ENCODE measurements at places on chromosomes 1 and 21.

GRCh38 chr21:36626791-36627190 is 72.1 kb upstream of the SIM2 start:
- no peak for DNase-seq

DNA sequence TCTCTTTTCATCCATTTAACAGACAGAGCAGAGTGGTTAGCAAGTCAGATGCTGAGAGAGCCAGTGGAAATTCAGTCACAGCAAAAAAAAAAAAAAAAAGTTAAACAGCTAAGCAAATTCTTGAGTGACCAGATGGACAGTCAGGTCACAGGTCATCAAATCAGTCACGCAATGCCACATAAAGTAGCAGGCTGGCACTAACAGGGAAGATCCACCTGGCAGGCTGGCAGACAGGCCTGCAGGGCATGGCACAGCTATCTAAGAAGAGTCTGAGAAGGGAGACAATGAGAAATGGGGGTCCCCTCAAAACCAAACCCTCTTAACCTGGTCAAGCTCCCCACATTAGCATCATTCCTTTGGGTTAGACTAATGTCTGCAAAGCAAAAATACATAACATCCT is 371.9 kb downstream of the TTLL7 start:
- no peak for DNase-seq

DNA sequence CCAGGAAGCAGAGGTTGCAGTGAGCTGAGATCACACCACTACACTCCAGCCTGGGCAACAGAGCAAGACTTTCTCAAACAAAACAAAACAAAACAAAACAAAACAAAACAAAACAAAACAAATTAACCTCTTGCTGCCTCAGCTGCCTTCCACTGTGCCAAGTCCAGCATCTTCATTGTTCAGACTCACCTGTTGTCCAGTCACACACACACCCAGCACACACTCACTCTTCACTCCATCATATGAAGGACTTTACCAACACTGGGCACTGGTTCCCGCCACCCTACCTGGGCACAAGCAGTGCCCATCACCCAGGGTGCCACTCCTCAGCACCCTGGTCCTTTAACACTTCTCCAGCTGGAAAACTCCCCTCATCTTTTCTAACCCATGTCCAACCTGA is 14.6 kb downstream of the PYCR2 start:
- DNase-seq = no peak

DNA sequence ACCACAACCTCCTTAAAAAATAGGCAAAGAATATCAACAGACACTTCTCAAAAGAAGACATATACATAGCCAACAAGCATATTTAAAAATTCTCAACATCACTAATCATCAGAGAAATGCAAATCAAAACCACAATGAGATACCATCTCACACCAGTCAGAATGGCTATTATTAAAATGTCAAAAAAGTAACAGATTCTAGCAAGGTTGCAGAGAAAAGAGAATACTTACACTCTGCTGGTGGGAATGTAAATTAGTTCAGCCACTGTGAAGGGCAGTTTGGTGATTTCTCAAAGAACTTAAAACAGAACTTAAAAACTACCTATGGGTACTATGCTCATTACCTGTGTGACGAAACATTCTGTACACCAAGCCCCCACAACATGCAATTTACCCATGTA is 20.7 kb downstream of the CD1B start:
- no peak for DNase-seq

- DNase-seq = no peak
These were observed 30.9 kb upstream of the RPL11 start for GRCh38 chr1:23660671-23661070.

DNA sequence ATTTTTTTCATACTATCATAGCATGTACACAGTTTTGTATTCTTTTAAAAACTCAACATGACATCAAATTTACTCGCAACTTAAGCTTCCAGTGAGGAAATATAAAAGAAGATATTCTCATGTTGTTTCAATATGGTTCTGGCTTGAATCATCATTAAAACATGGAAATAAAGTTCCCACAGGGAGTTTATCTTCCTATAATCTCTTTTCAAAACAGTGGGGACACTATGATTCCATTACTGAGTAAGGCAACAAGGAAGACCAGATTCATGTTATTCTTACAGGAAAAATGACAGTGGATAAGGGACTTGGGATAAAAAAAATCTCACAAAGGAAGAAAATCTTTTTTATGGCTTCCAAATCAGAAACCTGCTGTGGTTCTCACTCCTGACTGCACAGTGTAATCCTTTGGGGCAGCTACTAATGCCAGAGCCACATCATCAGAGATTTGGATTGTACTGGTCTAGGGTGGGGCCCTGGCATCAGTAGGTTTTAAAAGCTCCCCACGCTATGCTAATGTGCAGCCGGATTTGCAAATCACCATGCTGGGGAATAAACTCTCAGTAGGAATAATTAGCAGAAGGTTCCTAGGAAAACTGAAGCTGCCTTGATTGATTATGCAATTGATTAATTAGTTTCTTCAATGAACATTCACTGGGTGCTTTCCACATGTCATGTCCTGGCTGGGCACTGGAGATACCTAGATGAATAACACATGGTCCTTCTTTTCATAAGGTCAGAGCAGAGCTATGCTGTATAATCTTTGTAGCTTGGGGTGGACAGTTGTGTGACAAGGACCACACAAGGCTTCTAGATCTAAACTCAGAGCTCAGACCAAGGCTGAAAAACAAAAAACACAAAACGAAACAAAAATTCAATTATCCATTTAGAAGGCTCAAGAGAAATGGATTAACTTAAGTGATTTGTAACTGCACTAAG is 71.1 kb upstream of the C8B start:
- no peak for DNase-seq

- no peak for DNase-seq
These were observed 228.9 kb upstream of the ADGRL4 start for GRCh38 chr1:79235301-79236002.

- no peak for DNase-seq
These were observed 32.8 kb upstream of the PRELP start for GRCh38 chr1:203442821-203443220.

GRCh38 chr1:8202182-8202905 is 115.6 kb upstream of the SLC45A1 start:
- no peak for DNase-seq

DNA sequence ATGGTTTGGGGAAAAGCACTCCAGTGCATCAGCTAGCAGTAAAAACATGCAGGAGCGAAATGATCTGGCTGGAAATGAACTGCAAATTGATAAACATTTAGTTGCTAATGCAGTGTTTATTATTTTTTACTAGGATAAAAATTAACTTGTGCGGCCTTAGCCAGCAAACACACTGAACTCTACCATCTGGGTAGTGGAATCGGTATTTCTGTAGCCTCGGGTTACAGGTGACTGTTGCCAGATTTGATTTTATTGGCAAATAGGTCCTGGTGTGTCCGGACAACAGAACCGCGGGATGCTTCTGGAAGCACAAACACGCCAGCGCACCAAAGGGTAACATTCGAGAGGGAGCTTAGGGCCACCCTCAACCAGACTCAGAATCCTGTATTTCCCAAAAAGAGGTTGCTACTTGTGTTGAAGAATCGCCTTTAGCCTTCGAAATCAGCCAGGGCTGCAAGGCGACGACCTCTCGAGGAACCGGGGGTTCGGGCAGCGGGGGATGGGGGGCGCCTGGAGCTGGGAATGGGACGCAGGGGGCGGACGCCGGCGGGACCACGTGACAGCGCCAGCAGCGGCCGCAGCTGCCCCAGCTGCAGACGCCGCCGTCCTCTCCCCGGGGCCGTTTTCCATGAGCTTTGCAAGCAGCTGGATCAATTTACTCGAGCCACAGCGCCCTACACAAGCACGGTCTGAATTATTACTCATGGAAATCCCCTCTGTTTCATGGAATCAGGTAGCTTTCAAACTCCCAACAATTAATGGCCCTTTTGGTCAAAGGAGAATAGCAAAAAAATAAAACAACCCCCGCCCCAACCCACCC is 158.8 kb downstream of the TOMM20 start:
- DNase-seq = no peak

DNA sequence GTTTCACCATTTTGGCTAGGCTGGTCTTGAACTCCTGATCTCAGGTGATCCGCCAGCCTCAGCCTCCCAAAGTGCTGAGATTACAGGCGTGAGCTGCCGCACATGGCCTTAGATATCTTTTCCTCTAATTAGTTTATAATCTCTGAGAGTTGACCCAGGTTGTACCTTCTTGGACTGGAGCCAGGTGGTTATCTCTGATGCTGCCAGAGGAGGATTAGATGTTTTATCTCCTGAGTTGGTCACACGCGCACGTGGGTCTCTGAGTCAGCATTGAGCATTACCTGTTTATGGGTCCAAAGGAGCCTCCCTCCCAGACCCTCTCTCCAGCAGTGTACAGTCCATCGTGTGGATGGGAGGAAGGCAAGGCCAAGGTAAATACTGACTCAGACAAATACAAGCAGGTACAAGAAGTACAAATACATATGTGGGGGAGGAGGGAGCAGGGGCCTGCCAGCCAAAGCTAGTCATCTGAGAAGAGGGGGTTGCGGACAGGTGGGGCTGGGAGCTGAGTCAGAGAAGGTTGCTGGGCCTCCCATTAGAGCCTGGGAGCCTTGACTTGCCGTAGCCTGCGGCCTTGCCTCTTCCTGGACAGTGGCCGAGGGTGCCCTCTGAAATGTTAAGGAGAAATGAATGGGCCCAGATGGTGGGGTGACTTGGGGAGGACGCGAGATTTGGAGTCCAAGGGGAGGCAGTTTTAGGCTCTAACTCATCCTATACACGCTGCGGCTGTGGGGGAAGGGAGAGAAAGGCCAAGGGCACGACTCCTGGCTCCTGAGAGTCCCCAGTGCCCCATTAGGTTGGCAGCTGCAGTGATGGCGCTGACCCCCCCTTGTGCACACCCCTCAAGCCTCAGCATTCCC is 13.1 kb downstream of the IL6R start:
- DNase-seq = no peak

DNA sequence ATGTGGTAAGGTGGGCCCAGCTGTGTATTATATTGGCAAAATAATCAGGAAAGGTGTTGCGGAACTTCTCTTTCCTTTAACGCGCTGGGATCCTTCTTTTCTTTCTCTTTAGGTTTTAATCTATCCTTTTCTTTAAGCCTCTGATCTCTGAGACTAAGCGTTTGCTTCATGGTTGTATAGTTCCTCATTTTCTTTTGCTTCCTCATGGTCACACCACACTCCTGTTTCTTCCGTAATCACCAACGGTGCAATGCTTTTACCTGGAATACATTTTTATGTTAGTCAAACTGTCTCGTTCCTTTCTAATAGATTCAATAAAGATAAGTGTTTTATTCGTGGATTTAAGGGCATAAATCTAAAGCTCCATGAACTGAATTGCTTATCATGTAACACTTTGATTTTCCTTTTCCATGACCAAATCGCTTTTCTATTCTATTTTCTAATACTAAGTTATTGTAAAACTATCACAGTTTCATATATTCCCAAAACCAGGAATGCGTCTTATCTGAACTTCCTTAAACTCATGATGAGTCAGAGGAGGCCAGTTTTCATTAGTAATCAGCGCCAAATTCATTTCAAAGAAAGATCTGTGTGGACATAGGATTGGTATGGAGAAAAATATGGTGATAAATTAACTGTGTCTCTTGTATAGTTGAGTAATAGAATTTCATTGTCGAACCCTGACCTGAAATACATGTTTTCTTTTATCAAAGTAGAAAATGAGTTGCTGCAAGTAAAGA is 12.2 kb downstream of the SDCCAG8 start:
- DNase-seq = no peak

DNA sequence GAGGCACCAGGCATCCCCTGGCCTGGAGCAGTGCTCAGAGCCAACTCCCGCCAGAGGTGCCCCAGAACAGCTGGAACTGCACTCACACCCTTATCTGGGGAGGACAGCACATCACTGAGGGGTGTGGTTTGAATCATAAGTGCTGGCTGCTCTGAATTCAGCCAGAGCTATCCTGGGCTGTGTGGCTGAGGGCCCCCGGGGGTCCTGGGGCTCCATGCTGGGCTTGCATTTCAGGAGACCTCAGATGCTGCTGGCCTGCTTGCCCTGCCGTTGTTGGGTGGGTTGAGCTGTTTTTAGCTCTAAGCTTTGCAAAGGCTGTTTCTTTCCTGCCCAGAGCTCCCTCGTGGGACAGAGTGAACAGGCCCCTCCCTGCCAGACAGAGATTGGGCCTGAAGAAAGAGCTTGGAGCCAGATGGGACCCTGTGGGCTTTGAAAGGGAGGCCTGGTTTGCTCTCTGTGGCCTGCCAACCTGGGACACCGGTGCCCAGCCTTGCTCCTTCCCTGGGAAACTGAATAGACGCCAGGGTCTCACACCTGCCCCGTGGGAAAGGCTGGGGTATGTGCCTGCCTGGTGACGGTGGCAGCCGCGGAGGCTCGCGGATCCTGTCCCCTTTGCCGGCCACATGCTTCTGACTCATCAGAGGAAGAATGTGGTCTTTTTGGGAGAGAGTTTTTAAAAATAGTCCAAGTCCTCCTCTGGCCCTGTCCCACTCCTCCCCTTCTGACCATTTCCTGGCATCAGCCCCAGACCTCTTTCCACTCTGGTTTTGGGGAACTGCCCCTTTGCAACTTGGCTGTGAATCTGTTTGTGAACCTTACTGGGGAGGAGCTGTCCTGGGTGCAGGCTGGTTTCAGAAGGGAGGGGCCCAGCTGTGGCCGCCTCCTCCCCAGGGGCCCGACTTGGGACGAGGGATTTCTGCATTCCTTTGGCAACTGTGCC is 30.0 kb downstream of the ARHGEF10L start:
- DNase-seq = no peak

DNA sequence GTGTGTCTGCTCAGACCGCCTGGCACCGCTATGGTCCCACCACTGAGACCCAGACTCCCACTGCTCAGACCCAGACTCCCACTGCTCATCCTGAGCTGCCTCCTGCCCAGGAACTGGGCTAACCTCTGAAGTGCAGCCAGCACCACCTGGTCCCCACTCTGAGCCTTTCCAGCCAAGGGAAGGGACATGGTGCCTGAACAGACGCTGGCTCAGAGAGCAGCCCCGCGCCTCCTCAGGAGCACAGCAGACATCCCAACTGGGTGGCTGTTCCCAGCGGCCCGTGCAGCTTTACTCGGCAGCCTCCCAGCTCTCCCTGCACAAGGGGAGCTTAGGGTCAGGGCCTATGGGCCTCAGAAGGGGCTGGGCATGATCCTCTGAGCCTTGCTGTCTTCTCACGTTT is 27.8 kb upstream of the CNTN2 start:
- DNase-seq = no peak

DNA sequence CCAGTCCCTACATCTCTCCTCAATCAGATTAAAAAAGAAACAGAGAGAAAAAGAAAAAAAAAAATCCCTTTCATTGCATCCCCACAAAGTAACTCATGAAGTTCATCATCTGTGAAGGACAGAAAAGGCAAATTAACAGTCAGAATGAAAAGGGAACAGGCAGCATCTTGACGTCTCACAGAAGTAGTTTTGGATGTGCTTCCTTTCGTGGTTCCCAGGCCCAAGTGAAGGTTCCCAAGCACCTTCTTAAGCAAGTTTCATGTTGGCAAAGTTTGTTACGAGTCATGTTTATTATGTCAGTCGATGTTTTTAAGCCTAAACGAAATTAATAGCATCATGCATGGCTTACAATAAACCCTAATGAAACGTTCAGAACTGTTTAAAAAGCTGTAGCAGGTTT is 475.2 kb downstream of the SETD4 start:
- DNase-seq = peak; percentile 52

- DNase-seq = no peak
These were observed 10.0 kb downstream of the ADAMTS1 start for GRCh38 chr21:26835027-26835713.
